ENCODE measurements at places on chromosomes 12 and 14. TPM values are rescaled to one million over a fixed set of nuclear protein-coding genes. Genes with fewer than 3 reads are reported as not detected.

- no peak for ATAC-seq
Observed at GRCh38 chr12:94023879-94024278, 124.5 kb upstream of the PLXNC1 start.

- no peak for ATAC-seq
Observed at GRCh38 chr14:32564596-32564995, 235.5 kb downstream of the AKAP6 start.

- no peak for ATAC-seq
Observed at GRCh38 chr12:119593578-119594398, at the start of gene TMEM233. TSS of gene TMEM233 (plus strand) at chr12:119593774. CDS start at chr12:119593849, 75 bp downstream.

Gene UBR7
- 13.4 TPM for total RNA-seq

- no peak for ATAC-seq
Observed at GRCh38 chr12:14979468-14979867, 6.6 kb downstream of the PDE6H start.

DNA sequence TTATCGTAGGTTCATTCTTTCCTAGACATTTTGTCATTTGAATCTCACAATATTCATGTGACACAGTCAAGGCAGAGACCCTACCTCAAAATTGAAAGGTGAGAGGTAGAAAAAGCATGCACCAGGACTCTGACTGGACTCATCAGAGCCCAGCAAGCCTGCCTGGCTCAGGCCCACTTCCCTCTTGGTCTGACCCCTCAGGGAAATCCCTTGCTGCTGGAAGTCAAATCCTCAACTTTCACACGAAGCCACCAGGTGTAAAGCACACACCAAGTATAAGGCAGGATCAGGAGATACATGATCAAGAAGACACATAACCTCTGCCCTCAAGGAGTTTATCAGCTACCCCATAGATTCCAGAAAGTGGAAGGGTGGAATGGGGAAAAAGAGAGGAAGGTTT lies 18.8 kb downstream of the NIN start:
- ATAC-seq = no peak

Gene MIP
- total RNA-seq = not detected

DNA sequence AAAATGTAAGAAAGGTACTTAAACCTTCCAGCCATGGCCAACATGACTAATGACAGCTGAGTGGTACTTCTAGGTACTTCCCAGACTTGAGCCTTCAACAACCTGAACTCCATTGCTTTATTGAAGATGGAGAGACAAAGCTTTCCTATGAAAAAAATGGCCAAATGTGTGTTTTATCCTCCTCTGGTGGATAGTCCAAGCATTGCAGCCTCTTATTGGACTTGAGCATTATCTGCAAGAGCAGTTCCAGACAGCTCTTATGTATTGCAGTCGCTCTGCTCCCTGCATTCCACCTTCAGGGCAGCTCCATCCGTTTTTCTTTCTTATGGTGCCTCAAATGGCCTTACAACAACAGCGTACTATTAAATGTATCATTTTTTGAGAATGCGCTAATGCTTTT lies 588.2 kb downstream of the NRXN3 start:
- no peak for ATAC-seq
